ENCODE measurements at places on chromosomes 12 and 14. TPM values are rescaled to one million over a fixed set of nuclear protein-coding genes. Genes with fewer than 3 reads are reported as not detected.

LALBA gene
- total RNA-seq: not detected

NFATC4 gene
- 48.2 TPM for total RNA-seq

GLIPR1L1 gene
- total RNA-seq: not detected

RILPL1 gene
- 5.0 TPM for total RNA-seq

MYH6 gene
- total RNA-seq: not detected
